ENCODE measurements at places on chromosomes 5 and 9.

DNA sequence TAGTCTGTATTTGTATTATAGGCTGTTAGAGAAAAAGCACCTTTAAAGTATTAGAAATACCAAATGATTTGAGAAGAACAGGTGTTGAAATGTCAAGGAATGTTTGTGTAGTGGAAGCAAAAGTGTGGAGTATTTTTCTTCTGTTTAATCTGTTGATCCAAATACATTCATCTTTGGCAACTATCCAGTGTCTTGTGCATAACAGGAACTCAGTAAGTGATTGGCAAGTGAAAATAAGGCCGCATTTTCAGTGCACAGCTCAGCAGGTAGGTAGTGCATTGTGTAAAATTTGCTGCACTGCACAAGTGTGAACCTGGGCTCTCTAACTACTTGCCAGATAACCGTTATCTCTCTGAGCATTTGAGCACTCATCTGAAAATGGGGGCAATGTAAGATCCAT lies 61.8 kb downstream of the CHSY3 start:
- DNase-seq = no peak

- no peak for DNase-seq
These were observed 265.8 kb upstream of the CLINT1 start for GRCh38 chr5:158124606-158125316.

DNA sequence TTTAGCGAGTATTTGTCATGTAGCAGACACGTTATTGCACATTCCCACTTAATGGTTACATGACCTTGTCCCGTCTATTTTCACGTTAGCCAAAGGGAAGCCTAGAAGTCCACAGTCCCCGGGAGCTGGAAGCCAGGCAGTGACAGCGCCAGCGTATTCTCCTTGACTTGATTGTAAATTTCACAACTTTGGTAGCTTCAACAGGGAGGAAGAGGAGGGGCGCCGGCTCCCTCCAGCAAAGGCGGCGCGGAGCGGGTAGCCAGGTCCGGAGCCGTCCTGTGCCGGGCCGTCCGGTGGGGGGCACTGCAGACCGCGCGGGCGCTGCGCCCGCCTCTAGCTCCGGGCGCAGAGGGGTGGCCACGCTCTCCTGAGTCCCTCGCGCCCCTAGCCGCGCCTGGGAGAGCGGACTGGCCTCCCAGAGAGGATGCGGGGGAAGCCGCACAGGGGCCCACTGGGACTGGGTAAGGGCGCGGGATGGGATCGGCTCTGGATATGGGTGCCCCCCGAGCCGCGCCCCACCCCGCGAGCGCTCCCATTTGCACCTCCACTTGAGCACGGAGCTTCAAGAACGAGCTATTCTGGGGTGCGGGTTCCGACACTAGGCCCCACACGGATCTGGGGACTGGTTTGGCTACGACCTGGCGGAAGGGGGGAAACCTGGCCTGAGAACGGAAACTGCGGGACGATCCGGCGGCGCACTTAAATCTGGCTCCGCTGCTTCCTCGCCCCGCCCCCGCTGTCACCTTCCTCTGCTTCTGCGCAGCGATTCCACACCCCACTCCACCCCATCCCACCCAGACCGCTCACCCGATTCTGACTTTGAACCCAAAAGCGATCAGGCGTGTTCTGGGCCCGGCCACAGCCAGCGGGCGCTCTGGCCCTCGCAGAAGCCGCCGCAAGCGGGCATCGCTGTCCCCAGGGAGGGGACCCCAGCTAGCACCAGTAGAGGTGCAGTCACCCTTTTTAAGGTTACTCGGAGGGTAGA lies 23.8 kb downstream of the KLF4 start:
- DNase-seq = peak; percentile 73

GRCh38 chr5:400282-401145 lies 42.5 kb upstream of the EXOC3 start:
- no peak for DNase-seq

DNA sequence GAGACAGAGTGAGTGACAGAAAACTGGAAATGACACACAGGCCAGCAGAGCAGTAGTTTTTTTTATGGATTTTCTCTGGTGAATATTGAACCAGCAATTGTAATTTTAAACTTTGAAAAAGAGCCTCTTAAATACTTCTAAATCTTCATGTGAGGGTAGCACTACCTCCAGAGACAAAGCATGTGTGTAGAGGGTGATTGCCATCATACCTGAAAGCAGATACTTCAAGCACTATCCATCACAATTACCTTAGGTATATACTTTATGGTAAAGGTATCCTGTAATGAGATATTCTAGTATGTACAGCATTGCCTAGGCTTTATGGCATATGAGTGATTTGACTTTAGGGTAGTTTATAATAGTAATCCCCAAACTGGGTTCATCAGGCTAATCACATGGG lies 3.4 kb upstream of the EBF1 start:
- no peak for DNase-seq

DNA sequence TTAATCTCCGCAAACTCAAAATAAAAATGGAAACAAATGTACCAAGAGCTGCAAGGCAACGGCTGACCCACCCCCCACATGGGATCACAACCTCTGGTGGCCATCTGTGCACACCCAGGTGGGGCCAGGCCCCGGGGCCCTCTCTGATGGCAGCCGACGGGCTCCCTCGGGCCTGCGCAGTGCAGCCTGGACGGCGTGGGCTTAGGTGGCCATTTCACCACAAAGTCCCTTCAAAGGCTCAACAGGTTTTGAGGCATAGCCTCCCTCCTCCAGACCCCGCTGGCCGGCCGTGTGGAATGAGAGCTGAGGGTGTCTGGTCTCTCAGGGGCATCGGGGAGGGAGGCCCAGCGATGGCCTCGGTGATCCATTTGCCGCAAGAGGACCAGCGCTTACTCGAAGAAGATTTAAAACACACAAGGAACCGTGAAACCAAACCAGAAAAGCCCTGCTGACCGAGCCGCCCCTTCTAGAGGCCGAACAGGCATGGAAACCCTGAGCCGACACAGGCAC lies 42.7 kb upstream of the CEP72 start:
- no peak for DNase-seq

DNA sequence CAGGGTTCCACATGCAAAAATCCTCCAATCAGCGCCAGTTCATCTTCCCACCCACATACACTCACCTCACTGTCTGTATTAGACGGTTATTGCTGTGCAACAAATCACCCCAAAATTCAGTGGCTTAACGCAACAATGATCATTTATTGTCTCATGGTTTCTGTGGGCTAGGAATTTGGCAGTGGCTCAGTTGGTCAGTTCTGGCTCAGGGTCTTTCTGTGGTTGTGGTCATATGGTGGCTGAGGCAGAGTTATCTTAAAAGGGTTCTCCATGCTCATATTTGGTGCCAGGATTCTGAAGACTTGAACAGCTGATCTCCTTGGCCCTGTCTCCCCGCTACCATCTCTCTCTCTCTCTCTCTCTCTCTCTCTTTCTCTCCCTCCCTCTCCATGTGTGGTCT lies 12.9 kb downstream of the ZNF618 start:
- DNase-seq = no peak

DNA sequence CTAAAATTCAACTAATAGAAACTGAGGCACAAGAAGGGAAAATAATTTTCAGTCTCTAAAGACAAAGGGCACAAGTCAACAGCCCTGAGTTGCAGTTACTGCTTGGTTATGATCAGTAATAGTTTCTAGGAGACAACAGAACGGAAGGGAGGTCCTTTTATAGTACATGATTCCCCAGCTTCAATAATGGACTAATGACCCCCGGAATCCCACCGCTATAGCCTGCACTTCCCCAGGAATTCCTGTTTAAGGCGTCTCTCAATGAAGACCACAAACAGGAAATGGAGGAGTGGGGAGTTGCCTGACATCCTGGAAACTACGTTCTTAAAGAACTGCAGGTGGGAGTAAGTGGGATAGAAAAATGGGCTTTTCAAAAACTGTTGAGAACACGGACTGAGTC lies 60.6 kb downstream of the DIAPH1 start:
- no peak for DNase-seq

DNA sequence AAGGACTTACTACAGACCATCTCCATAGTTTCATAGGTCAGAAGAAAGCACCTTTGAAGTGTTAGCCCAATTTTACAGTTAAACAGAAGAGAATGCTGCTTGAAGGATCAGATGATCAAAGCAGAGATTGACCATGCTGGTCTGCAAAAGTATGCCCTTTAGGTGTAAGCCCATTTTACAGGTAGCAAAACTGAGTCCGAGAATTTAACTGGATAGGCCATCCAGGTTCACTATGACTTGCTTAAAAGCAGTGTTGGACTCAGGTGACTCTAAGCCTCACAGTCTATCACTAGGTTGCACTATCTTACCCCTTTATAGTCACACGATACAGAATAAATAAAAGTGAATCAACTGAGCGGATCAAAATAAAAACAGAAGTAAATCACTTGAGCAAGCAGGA lies 212.7 kb downstream of the DCP2 start:
- DNase-seq = no peak

DNA sequence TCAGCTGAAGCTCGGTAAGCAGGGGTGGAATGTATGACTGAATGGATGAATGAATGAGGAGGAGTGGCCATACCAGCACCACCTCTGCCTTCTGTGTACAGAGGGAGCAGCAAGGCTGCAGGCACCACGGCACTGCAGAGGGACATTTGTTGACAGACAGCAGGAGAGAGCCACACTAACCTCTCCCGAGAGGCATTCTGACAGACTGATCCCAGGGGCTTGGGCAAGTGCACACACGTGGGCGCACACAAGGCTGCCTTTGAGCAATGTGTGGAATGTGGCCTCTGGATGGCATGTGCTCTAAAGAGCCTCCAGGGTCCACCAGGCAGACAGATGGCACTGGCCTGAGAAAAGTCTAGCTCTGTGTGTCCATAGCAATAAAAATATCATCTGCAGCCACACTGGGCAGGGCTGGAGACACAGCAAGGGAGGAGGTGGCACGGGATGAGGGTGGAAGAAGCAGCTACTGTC lies 111.8 kb downstream of the ACTL7B start:
- DNase-seq = no peak

DNA sequence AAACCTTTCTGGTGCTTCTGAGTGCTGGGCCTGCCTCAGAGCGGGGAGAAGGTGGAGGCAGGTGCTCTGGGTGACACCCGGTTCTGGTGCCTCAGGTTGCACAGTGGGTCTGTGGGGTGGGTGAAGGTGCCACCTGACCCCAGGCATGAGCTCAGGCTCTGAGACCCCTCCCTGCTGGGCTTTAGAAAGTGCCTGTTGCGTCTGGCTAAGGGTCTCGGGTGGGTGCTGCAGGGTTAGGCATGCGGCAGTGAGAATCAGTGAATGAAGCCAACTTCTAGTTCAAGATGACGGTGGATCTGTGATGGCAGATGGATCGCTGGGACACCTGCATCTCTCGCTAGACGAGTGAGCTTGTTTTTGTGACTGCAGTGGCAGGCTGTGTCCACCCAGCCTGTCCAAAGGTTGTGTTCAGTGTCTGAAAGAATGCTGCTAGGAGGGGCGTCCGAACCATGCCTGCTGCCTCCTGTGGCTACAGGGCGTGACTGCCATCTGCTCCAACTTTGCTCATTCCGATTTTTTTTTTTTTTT lies 5.0 kb downstream of the SQSTM1 start:
- DNase-seq = no peak

- peak; percentile 40 for DNase-seq
These were observed 20.8 kb upstream of the SEMA4D start for GRCh38 chr9:89518466-89519365.

DNA sequence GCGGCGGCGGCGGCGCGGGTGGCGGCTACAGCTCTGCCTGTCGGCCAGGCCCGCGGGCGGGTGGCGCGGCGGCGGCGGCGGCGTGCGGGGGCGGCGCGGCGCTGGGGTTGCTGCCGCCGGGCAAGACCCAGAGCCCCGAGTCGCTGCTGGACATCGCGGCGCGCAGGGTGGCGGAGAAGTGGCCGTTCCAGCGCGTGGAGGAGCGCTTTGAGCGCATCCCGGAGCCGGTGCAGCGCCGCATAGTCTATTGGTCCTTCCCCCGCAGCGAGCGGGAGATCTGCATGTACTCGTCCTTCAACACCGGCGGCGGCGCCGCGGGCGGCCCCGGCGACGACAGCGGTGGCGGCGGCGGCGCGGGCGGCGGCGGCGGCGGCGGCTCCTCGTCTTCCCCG lies 296 bp downstream of the ZSWIM6 start:
- no peak for DNase-seq

- no peak for DNase-seq
These were observed 144.9 kb downstream of the BARX1 start for GRCh38 chr9:93810028-93810971.

GRCh38 chr5:54616031-54616430 lies 98.5 kb downstream of the SNX18 start:
- DNase-seq = peak; percentile 94

DNA sequence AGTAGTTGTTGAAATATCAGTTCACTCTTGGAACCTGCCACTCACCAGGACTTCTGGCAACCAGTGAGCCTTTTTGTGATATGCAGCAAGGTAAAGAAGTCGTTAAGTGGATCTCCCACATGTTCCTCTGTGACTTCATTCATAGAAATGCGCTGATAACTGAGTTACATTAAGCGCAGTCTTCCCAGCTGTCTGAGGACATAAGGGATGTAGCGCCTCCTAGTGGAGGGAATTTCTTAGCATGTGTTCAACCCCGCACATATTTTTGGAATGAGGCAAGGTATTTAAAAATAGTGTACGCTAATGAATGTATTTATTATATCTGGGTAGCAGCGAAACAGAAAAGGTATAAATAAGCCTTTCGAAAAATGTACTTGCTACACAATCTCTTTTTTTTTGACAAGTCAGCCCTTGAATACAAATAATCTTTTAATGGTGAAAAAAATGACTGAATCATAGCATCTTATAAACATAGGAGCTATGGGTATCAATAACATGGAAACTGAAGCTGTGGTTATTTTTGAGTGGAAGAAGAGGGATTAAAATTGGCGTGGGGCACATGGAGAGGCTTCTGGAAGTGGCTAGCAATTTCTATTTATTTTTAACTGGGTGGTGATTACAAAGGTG lies 38.0 kb downstream of the PALM2AKAP2 start:
- DNase-seq = peak; percentile 77

GRCh38 chr9:85515021-85515420 lies 226.7 kb downstream of the AGTPBP1 start:
- DNase-seq = no peak

- no peak for DNase-seq
These were observed 14.7 kb downstream of the CEP72 start for GRCh38 chr5:626850-627249.

- DNase-seq = no peak
These were observed 229.7 kb upstream of the IRX4 start for GRCh38 chr5:2112173-2113025.

- no peak for DNase-seq
These were observed 220.6 kb upstream of the DMAC1 start for GRCh38 chr9:8020186-8020585.

GRCh38 chr5:2840372-2840915 lies 89.0 kb upstream of the IRX2 start:
- no peak for DNase-seq

- peak; percentile 17 for DNase-seq
These were observed 6.9 kb upstream of the ZBTB5 start for GRCh38 chr9:37471942-37472684.

- no peak for DNase-seq
These were observed 9.2 kb upstream of the CXXC5 start for GRCh38 chr5:139638736-139639618.

Measured in inflammatory macrophage (primary cell).